Stimulated activated CD4-positive, alpha-beta T cell treated with anti-CD3 and anti-CD28 coated beads, Interleukin-4, amount 100 ng/mL, for 4 hours (primary cell): ENCODE measurements at places on chromosomes 5 and 9.

DNA sequence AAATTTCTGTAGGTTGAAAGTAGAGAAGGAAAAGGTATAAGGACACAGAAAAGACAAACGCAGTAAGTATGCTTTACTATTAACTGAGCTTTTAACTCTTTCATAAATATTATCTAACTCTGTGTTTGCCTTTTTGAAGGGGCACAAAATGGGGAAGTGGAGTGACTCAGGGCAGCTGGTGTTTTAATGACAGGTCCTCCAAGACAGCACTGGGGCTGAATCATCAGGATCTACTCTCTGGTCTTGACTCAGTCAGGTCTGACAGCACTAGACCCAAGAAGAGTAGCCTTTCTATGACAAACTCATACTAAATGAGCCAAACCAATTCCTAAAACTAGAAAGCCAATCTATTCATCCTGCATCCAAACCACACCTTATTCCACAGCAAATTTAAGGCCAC is 102.2 kb downstream of the APTX start:
- no peak for DNase-seq

- no peak for DNase-seq
Observed at GRCh38 chr9:121294866-121295661, 27.1 kb downstream of the GSN start.

DNA sequence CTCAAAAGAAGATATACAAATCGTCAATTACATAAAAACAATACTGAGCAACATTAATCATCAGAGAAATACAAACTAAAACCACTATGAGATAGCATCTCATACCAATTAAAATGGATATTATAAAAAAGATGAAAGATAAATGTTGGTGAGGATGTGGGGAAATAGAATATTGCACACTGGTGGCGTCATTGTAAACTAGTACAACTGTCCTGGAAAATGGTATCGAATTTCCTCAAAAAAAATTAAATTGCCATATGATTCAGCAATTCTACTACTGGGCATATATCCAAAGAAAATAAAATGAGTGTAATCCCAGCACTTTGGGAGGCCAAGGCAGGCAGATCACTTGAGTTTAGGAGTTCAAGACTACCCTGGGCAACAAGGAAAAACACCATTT is 326.0 kb upstream of the FTMT start:
- no peak for DNase-seq

DNA sequence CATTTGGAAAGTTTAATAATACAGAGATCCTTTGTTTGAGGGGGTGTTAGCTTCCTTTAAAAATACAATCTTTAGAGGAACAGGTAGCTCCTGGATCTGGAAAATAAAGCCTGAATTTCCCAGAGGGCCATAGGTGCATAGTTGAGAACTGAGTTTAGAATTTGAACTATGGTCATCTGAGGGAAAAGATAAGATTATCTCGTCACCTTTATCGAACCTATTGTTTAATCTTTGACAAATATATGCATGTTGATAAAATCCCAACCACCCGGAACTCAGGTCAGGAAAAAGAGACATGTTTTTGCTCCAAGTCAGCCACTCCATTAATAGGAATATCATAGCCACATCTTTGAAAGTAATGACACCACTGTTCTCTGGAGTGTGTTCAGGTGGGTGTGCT is 91.7 kb upstream of the FAM169A start:
- no peak for DNase-seq

DNA sequence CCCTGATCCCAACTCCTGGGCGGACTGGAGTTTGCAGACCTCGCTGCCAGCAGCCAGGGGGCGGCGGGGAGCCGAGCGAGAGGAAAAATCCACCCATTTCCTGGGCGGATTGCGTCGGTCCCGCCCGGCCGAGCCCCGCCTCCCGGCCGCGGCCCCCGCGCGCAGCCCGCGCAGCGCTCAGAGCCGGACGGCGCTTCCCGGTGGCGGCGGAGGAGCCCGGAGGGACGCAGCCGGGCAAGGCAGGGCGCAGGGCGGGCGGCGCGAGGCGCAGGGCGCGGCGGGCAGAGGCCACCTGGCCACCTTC is at the start of gene OLFM1:
TSS of gene OLFM1 (plus strand) at position 180 of the 304 bp plus-strand sequence. CDS start 322 bp downstream, outside the sequence.
- DNase-seq: no peak

DNA sequence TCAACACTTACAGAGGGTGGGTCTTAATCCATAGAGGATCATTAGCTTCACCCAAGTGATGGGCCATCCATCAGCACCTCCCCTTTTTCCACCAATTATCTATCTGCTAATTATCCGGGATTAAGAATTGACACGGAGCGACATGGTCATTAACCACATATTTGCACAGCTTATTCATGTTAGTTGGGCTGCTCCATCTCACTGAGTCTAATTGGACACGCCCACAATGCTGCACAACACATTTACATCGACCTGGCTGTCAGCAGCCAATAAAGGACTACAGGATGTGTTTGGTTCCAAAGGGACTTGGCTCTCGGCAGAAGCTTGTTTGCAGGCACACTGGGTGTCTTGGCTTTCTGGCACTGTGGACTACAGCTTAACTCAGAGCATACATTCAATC is 21.6 kb downstream of the FOXE1 start:
- no peak for DNase-seq

DNA sequence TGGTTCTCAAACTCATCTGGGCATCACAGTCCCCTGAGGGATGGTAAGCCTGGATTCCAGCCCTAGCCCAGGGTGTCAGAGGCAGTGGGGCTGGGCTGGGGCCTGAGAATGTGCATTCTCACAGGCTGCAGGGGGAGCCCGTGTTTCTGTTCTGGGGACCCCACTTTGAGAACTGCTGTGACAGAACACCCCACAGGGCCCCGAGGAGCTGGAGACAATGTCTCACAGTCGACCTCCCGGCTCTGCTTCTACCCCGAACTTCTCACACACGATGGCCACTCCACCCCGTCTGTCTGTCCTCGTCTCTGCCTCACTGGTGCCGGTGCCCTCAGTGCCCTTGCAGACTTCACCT is 130.0 kb downstream of the CACNA1B start:
- no peak for DNase-seq

DNA sequence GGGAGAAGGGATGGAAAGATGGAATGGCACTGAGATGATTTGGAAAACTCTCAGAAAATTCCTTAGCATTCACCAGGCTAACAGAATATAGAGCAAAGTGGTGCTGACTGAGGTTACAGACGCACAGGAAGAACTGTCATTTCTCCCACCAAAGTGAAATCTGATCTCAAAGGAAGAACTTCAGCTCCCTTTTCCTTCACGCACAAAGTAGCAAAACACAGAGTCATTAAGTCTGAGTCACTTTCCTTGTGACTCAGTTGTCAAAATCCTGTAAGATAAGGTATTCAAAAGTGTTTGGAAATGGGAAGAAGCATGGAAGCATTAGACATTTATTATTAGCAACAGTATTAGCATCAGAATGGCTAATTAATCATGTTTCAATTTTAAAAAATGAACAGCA is 11.7 kb downstream of the MPDZ start:
- no peak for DNase-seq

GRCh38 chr5:37002176-37002751 is 125.7 kb downstream of the NIPBL start:
- no peak for DNase-seq

- peak; percentile 22 for DNase-seq
Observed at GRCh38 chr5:16178745-16179372, 732 bp downstream of the MARCHF11 start.

DNA sequence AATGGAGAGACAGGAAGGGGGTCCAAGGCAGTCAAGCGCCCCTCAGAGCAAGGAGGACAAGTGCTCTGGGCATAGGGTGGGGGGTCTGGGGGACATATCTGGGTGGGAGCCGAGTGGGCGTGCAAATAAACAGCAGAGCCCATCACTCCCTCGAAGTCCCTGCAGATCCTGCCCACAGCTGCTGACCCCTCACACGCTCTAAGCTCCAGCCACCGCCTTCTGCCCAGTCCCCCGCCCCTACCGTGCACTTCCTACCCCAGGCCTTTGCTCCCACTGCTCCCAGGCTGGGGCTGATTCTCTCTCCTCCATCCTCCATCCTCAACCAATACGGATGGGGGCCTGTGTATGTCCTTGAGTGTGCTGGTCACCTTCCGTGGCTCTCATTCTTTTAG is 16.9 kb upstream of the ALDH1B1 start:
- no peak for DNase-seq

DNA sequence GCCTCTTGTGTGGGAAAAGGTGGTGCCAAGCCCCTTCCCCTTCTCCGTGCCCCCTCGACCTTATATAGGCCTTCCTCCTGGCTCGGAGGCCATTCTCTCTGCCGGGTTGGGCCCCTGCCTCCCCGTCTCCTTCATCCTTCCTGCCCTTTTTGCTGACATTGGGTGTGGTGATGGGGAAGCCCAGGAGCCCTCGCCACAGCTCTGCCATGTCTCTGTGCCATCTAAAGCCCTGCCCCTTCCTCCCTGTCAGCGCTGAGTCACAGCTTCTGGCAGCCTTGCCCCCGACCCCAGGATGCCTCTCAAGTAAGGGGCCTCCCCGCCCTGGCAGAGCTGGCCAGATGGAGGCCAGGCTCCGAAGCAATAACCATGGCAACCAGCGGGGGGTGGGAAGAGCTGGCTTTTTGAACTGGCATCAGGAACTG is 30.4 kb downstream of the JADE2 start:
- DNase-seq: peak; percentile 85

- no peak for DNase-seq
Observed at GRCh38 chr5:100780376-100780870, 122.7 kb downstream of the ST8SIA4 start.

DNA sequence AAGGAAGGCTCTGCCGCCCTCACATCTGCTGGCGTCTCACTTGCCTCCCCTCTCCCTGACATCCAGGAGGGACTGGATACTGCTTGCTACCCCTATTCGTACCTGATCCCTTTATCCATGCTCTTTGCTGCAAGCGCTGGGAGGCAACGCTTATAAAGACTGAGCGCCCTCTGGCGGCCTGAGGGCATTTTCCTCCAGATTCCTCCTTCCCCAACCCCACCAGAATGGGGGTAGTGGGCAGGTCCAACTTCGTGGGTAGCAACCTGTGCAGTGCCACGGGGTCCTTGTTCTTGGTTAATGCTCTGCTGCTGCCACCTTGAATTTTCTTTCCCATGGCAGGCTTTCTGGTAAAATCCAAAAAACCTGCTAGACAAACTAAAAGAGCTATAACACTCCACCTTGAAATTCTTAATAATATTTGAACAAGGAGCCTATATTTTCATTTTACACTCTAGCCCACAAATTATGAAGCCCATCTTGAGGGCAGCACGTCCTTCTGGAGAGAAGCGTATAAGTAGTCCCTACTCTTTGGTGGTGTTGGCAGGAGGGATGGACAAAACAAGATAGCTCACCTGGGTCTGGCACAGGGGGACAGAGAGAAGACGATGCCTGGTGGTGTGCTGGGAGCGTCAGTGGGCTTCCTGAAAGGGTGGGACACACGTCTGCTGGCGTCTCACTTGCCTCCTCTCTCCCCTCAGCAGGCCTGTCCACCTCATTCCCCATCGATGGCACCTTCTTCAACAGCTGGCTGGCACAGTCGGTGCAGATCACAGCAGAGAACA is 52.5 kb downstream of the JADE2 start:
- DNase-seq: peak; percentile 79

DNA sequence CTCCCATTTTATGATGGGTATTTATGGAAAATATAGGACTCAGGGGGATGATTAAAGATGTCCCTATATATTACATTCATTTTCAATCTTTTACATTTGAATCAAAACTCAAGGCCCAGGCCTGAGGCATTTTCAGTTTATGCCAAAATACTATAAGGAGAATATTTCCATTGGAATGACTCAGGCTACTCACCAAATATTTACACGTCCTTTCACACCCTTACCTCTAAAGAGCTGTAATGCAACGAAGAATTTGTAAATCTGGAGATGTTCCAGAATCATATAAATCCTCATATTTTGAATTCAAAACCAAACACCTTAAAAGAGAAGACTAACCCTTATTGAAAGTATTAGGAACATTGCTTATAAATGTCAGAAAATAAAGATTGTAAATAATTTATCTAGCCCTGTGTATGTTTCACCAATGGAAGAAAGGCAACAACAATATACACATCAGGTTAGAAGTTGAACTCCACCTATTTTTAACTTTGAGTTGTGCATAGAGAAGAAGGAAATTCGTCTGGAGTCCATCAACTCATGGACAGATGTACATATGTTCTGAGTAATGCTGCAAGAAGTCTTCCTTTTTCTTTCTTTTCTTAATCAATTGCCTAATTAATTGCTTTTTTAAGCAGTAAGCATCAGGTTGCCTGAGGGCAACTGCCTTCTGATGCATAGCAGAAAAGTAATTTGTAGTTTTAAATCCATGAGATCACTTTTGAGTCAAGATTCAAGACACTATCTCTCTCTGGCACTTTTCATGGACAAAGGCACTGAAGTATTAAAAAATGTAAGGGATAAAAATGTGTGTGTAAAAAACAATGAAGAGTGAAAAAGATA is 579.3 kb upstream of the RGMB start:
- no peak for DNase-seq

- no peak for DNase-seq
Observed at GRCh38 chr5:10538789-10539686, 24.8 kb upstream of the ANKRD33B start.

- DNase-seq: no peak
Observed at GRCh38 chr9:132199056-132199455, 37.2 kb downstream of the NTNG2 start.

DNA sequence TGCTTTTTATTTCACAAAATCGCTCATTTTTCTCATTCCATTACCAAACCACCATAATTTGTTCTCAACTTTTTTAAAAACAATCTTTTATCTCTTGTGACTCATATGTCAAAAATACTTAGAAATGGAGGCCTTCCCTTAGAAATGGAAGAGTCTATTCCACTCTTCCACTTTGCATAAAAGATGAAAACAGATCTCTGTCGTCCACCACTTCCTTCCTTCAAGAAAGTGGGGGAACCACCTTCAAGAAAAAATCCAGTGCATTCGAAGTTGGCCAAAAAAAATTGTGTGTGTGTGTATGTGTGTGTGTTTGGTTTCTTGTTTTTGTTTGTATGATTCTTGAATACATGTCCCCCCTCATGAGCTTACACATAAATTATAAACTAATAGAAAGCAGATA is 628.8 kb upstream of the DMAC1 start:
- no peak for DNase-seq

GRCh38 chr9:122088880-122089706 is 4.0 kb downstream of the TTLL11 start:
- no peak for DNase-seq

DNA sequence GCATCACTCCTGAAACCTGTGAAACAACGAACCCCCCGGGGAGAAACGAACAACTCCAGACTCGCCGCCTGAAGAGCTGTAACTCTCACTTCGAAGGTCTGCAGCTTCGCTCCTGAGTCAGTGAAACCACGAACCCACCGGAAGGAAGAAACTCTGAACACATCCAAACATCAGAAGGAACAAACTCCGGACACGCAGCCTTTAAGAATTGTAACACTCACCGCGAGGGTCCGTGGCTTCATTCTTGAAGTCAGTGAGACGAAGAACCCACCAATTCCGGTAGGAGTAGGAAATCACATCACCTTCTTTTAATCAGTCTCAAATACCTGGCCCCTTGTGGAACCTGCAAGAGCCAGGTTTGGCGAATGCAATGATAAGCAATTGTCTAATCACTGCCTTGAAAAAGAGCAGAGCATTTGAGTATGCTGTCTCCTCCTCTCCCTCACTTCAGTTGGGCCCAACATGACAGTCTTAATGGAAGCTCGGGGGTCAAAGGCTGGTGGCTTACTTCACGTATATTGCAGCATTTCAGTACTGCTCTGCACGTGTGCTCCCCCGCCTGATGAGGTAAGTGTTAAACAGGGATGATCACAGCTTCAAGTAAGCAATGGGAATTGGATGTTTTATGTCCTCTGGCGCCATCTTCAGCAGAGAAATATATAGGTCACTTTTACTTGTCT is 473 bp downstream of the IRGM start:
- DNase-seq: peak; percentile 61
